Stimulated activated naive CD4-positive, alpha-beta T cell (primary cell): ENCODE measurements at places on chromosomes 6 and 20.

DNA sequence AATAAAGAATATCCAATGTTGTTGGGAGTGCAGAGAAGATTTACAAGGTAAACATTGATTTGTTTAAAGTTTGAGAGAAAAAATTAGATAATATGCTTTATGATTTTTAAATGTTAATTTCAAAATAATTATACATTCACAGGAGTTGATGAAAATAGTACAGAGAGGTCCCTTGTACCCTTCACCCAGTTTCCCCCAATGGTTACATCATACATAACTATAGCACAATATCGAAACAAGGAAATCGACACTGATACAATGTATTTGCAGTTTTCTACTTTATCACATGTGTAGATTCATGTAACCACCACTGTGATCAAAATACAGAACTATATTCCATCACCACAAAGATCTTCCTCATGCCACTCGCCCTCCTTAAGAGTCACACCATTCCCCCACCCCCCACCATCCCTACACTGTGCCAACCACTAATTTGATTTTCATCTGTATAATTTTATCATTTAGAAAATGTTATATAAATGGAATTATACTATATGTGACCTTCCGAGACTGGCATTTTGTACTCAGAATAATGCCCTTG lies 11.7 kb upstream of the HLA-DRA start:
- no peak for DNase-seq

DNA sequence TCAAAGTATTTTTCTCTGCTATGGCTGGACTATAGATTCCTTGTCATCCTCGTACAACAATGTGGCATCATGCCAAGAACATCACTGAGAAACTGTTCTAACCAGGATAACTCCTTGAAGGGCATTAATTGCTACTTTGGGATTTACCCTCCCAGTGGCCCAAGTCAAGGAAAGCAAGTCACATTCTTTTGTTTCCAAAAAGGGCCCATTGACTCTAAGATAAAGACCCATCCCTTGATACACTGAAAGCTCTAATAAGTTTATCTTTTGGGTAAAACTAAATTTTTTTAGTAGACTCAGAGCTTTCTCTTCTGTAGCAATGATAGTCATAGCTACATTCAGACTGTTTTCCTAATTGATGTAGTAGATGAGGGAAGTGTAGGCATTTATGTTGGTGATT lies at the start of gene OR2J3:
Gene OR2J3, plus strand, starts transcription at position 301 of the 400 bp plus-strand sequence. CDS start 3,833 bp downstream, outside the sequence.
- no peak for DNase-seq

GRCh38 chr6:109743739-109744138 lies 52.6 kb downstream of the FIG4 start:
- no peak for DNase-seq

DNA sequence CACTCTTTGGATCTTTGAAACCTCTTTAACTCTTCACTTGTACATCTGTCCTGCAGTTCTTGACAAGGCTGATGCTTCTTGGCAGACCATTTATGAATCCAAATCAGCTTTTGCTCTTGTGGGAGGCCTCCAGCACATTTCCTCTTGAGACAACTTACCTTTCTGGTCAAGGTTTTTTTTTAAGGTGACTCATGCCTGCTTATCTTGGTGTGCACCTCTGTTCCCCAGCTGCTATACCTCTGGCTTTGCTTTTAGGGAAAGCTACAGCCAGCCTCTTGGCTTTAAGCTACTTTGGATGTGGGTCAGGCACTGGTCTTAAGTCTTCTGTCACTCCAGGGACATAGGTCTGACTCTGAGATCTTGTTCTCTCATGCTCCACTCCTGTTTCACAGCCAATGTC lies 106.5 kb downstream of the PHF3 start:
- DNase-seq, result no peak

- DNase-seq, result no peak
Observed at GRCh38 chr6:2020909-2021308, 224.5 kb downstream of the GMDS start.

- DNase-seq, result no peak
Observed at GRCh38 chr20:37364013-37364926, 18.3 kb downstream of the SRC start.

DNA sequence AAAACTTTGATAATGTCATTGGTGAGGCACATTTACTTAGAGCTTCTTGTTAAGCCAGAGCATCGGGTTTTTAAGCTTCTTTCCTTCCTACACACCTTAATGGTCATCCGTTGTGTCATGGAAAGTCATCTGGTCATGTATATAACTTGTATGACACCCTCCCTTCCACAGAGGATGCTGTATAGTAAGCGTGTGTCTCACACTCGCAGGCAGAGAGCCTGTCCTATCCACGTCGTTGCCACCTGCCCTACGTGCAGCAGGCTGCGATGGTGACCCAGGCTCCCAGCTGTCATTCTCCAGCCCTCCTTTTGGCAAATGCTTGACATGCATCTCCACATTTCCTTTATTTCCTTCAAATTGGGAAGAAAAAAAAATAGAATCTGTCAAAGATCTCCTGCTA lies 85.6 kb downstream of the MYB start:
- DNase-seq, result no peak
